ENCODE measurements at places on chromosomes 11 and 22.

- no peaks in the 10 kb centered on the region for H3K27me3 ChIP-seq
- DNase-seq, result peak; percentile 51
- H3K4me1 ChIP-seq, result peaks cover 19% of the 10 kb centered on the region
- H3K4me3 ChIP-seq, result no peak overlapping the region
Observed at GRCh38 chr11:468036-468435, 18.0 kb downstream of the PTDSS2 start.

GRCh38 chr11:67282876-67283371 lies 6.2 kb upstream of the ANKRD13D start:
- H3K36me3 ChIP-seq, result peaks cover 34% of the 10 kb centered on the region
- H3K4me3 ChIP-seq, result no peak overlapping the region
- H3K4me1 ChIP-seq, result peaks cover 7% of the 10 kb centered on the region
- DNase-seq, result no peak
- H3K27me3 ChIP-seq, result no peaks in the 10 kb centered on the region
- H3K27ac ChIP-seq, result no peak overlapping the region

DNA sequence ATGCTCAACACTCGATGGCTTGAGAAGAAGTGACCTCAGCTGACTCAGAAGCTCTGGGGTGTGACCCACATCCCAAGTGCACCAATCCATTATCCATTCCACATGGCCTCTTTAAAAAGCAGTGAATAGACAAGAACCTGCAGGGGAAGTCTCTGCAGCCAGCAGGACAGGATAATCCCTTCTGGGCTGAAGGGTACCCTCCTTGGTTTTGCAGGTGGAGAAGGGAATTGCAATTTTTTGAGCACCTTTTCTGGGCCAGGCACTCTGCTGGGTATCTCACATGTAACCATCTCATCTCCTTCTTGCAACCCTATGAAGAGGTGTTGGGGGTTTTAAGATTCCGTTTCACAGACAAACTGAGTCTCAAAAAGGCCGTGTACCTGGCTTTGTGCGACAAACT lies 76.6 kb downstream of the MYO18B start:
- H3K36me3 ChIP-seq, result peaks cover 49% of the 10 kb centered on the region
- H3K27ac ChIP-seq, result no peak overlapping the region
- no peak for DNase-seq
- H3K4me1 ChIP-seq, result no peaks in the 10 kb centered on the region
- no peak overlapping the region for H3K4me3 ChIP-seq
- H3K27me3 ChIP-seq, result no peaks in the 10 kb centered on the region

DNA sequence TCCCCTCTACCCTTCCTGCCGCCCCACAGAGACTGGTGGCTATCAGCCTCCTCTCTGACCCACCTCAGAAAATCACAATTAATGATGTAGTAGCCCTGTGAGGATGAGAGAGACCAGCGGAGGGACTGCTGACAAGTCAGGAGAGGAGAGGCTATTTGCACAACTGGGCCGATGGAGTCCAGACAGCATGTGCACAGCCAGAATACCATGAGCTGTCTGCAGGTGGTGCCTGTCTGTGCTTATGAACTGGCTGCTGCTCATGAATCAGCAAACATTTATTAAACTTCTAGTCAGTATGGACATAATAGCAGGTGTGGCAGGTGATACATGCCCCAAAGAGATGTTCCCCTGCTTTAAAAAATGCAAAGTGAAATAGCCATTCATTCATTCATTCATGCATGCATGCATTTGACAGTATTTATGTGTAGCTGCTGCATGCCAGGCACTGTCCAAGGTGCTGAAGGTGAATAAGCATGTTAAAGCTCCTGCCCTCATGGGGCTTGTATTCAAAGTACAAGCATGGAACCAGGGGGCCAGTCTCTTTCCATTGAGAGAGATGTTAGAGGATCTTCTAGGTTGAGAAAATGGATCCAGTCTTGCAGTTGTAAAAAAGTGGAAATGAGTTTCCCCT lies 141.3 kb downstream of the GRIK4 start:
- peak; percentile 18 for DNase-seq
- peaks cover 69% of the 10 kb centered on the region for H3K27me3 ChIP-seq
- H3K36me3 ChIP-seq, result no peaks in the 10 kb centered on the region
- H3K4me3 ChIP-seq, result no peak overlapping the region
- no peaks in the 10 kb centered on the region for H3K4me1 ChIP-seq

- DNase-seq, result no peak
- H3K4me1 ChIP-seq, result peaks cover 30% of the 10 kb centered on the region
- no peaks in the 10 kb centered on the region for H3K36me3 ChIP-seq
- no peaks in the 10 kb centered on the region for H3K27me3 ChIP-seq
Observed at GRCh38 chr11:47188259-47188658, 2.0 kb upstream of the PACSIN3 start.

DNA sequence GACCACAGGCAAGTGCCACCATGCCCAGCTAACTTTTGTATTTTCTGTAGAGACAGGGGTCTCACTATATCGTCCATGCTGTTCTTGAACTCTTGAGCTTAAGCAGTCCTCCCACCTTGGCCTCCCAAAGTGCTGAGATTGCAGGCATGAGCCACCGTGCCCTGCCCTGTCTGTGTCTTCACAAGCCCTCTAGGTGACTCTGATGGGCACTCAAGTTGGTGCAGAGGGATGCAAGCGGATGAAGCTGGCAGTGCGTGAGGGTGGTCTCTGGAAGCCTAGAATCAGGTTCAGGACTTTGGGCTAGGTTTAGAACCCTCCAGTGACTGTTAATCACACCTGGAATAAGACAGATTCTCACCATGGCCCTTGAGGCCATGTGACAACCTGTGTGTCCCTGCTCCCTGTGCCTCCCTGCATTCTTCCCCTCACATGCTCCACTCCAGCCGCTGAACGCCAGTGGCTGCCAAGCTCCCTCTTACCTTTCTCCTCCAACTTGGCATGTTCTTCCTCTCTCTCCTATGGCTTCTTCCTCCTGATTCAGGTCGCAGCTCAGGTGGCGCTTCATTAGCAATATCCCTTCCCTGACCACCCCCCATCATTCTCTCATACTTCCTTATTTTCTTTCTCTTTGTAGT lies 242.3 kb upstream of the TBCEL start:
- H3K27ac ChIP-seq, result no peak overlapping the region
- H3K36me3 ChIP-seq, result no peaks in the 10 kb centered on the region
- no peak overlapping the region for H3K4me3 ChIP-seq
- DNase-seq, result no peak
- peaks cover 8% of the 10 kb centered on the region for H3K27me3 ChIP-seq

All from cardiac muscle cell (in vitro differentiated cells and primary cell).